Suppressor macrophage treated with lipopolysaccharide for 1 hour (primary cell): ENCODE measurements at places on chromosomes 5 and 9.

DNA sequence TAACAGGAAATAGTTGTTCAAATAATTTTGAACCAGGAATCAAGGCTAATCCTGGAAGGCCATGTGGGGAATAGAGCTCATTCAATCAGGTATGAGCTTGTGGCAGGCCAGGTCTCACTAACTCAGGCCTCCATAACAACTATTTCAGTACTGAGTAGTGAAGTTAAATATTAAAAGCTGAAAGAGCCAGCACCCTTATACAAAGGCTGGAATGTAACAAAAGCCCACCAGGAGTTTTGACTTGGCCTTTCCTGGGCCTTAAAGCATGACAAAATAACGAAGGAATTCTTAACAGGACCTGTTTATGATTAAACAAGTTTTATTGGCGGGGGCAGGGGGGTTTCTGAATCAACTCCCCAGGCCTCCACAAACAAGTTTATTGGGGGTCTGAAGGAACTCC, 1146.7 kb downstream of the CDH9 start:
- DNase-seq: no peak

- DNase-seq: no peak
Observed at GRCh38 chr9:97220894-97221477, 86.5 kb upstream of the CCDC180 start.

DNA sequence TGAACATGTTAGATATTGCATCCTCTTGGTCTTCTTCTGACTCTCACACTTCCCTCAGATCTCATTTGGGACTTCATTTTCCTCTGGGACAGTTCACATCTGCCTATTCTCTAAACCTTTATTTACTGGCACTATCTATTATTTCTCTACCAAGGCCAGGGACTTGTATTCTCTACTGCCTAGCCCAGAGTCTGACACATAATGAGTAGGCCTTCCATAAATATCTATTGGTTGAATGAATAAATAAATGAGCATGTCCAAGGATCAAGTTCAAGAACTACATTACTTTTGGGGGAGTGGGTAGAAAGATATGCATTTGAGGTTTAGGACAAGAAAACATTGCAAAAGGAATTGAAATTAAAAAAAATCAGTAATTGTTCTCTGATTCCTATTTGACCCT, 250.3 kb downstream of the TRIM32 start:
- no peak for DNase-seq

DNA sequence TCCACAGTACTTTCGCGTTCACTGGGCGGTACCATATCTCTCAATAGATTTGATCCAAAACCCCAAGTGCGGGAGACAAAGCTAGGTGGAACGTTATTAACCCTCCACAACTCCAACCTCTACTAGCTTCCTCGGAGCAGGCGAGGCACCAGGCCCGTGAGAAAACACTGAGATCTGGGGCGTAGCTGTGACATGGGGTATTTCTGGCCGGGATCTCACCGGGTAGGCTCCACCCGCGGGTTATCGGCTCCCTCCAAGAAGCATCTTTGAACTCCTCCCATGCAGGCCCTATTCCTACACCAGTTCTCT, 350 bp upstream of the SLC25A46 start:
- no peak for DNase-seq

DNA sequence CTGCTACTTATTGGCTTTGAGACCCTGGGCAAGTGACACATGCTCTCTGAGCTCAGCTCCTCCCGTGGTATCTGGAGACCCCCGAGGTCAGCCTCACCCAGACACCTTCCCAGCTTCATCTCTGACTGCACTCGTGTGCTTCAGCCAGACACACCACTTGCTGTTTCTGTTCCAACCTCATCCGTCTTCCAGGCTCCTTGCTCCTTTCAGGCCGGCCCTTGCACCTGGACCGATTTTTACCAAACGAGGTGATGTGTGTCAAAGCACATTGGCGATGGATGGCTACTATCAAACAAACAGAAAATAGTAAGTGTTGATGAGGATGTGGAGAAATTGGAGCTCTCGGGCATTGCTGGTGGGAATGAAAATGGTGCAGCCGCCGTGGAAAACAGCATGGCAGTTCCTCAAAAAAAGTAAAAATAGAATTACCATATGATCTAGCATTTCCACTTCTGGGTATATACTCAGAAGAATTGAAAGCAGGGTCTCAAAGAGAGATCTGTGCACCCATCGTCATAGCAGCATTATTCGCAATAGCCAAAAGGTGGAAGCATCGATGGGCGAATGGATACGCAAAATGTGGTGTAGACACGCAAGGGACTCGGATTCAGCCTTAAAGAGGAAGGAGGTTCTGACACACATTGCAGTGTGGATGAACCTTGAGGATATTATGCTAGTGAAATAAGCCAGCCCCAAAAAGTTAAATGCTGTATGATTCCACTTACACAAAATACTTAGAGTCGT, 96.1 kb upstream of the IER5L start:
- no peak for DNase-seq

- no peak for DNase-seq
Observed at GRCh38 chr5:34564710-34565235, 91.4 kb upstream of the RAI14 start.

- DNase-seq: no peak
Observed at GRCh38 chr9:130837643-130838042, 2.6 kb downstream of the ABL1 start.

- DNase-seq: peak; percentile 97
Observed at GRCh38 chr9:127568971-127569885, 42.8 kb upstream of the STXBP1 start.

GRCh38 chr9:127912882-127913281, 4.0 kb downstream of the ST6GALNAC4 start:
- no peak for DNase-seq

- DNase-seq: peak; percentile 57
Observed at GRCh38 chr5:173829826-173830225, 58.3 kb upstream of the CPEB4 start.

DNA sequence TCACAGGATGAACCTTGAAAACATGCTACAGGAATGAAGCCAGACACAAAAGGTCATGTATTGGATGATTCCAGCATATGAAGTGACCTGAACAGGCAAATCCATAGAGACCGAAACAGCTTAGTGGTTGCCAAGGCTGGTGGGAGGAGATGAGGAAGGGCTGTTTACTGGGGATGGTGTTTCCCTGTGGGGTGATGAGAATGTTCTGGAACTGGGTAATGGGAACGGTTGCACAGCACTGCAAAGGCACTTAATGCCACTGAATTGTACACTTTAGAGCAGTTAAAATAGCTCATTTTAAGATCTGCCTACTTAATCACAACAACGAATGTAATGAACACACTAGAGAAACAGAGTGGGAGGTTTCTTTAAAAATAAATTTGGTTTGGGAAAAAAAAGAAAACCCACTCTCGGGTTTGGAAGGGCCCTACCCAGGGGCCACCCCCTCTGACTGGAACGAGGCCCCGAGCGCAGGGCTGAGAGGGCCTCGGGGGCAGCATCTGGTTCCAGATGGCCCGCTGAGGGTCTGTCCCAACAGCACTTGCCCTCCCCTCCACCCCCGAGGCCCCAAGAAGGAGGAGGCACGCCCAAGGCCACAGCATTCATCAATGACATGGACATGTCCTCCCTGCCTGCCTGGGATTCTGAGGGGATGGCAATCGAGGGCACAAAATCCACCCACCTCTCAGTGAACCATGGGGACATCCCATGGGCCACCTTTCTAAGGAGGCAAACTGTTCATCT, 31.7 kb downstream of the SARDH start:
- no peak for DNase-seq
